Lower lobe of right lung (tissue), 2 donors: ENCODE measurements at places on chromosomes 11 and 22.
A peak's percentile ranks its signal among the peaks of the same experiment; 100 is the strongest.

- no peak for DNase-seq
- no peaks in the 10 kb centered on the region for H3K27me3 ChIP-seq
- H3K4me3 ChIP-seq, result no peak overlapping the region
Observed at GRCh38 chr11:116328391-116328790, 444.4 kb downstream of the BUD13 start.

DNA sequence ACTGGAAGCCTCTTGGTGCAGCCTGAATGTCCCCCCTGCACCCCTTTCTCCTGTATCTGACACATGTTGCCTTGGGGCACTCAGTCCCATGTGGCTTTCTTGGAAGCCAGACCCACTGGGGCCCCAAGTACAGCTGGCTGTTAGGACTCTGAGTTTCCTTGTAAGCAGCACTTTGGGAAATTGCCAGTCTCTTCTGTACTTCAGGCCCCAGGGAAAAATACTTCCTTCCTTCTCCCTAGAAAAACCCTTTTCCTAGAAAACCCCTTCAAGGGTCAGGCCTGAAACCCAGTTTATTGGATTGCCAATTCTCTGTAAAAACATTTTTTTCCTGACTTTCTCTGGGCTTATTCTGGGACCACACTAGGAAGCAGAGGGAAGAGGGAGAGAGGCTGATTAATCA lies 360.3 kb downstream of the TENM4 start:
- no peak for DNase-seq
- no peak overlapping the region for H3K27ac ChIP-seq
- H3K4me3 ChIP-seq, result no peak overlapping the region
- H3K36me3 ChIP-seq, result no peaks in the 10 kb centered on the region

DNA sequence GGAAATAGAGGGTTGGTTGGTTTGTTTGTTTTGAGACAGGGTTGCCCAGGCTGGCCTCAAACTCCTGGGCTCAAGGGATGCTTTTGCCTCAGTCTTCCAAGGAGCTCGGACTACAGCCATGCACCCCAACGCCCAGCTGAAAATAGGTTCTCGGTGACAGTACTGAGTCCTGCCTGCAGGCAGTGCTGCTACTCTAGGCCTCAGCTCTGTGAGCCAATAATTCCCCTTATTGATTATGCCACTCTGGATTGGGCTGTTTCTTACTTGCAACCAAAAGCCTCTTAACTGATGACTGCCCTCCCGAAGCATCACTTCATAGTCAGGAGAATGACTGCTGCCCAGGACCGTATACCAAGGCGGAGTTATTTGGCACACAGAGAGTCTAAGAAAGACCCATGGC lies 1.2 kb upstream of the C11orf16 start:
- no peak for DNase-seq
- no peak overlapping the region for H3K4me3 ChIP-seq
- no peaks in the 10 kb centered on the region for H3K27me3 ChIP-seq
- no peaks in the 10 kb centered on the region for H3K36me3 ChIP-seq

DNA sequence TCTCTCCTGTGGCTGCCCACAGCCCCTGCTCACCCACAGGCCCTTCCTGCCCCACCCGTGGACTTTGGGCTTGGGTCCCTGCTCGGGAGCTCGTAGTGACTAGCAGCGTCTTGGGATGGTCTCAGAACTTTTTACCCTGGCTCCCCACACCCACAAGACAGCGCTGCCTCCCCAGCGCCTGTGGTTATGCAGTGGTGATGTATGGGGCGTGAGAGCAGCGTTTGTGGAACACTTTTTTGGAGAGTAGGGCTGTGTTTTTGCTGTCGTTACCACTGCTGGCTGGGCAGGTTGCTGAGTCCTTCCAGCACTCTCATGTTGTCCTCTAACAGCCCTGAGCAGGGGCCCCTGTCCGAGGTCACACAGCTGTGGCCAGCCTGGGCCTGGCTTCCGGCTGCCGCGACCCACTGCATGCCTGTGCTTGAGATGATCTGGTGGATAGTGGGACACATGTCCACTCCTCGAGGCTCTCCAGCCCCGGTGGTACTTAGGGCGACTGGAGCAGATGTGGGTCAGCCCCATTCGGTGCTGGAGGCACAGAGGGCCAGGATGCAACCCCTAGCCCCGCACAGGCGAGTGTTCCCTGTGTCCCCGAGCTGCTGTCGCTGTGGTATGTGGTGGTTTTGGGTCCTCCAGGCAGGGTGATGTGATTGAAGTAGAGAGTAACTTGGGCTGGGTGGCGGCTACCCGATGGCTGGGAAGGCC lies 7.1 kb upstream of the GRAMD4 start:
- H3K27me3 ChIP-seq, result no peaks in the 10 kb centered on the region
- peak overlapping the region; percentile 38 for H3K4me3 ChIP-seq
- peak overlapping the region; percentile 53 for H3K27ac ChIP-seq
- DNase-seq, result peak; percentile 48

DNA sequence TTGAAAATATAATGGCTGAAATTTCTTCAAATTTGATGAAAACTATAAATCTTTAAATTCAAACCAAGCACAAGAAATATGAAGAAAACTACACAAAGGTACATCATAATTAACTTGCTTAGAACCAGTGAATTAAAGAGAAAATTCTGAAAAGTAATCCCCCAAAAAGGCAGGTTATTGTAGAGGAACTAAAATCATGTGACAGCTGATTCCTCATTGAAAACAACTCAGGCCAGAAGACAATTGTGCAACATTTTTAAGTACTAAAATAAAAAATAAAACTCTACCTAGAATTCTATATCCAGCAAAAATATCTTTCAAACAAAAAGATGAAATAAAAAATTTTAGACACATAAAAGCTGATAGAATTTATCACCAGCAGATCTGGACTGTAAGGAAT lies 90.3 kb downstream of the SOX6 start:
- no peak overlapping the region for H3K27ac ChIP-seq
- no peaks in the 10 kb centered on the region for H3K27me3 ChIP-seq
- H3K4me3 ChIP-seq, result no peak overlapping the region
- H3K4me1 ChIP-seq, result no peaks in the 10 kb centered on the region

GRCh38 chr11:86395061-86395551 lies 20.4 kb downstream of the CCDC81 start:
- no peaks in the 10 kb centered on the region for H3K27me3 ChIP-seq
- H3K27ac ChIP-seq, result no peak overlapping the region
- no peak for DNase-seq
- no peak overlapping the region for H3K4me3 ChIP-seq

GRCh38 chr11:824942-825341 lies 2.8 kb upstream of the CRACR2B start:
- no peak overlapping the region for H3K4me3 ChIP-seq
- H3K27ac ChIP-seq, result peak overlapping the region; percentile 86
- no peaks in the 10 kb centered on the region for H3K27me3 ChIP-seq
- peaks cover 70% of the 10 kb centered on the region for H3K4me1 ChIP-seq

DNA sequence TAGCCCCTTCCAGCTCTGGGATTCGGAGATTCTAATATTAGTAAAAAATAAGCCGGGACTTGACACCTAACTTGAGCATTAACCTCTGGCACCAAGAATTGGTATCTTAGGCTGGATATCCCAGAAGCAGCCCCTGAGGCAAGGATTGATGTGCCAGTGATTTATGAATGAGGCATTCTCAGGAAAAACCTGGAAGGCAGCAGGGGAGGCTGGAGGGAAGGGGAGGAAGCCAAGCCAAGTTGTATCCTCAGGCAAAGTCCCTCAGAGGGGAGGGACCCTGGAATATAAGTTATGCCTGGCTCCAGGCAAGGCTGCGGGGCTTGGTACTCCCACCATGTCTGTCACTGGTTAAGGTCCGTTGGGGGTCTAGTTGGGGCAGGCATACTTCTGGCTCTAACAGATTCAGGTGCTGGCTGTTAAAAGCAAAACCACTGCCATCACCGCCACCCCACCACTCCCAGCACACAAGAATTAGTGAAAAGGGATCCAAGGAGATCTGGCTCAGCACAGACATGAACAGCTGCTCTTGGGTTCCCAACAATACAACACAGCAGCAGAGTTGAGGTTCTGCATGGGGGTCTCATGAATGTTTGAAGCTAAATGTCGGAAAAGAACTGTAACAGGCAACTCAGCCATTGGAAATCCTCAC lies 29.8 kb downstream of the LMO2 start:
- no peak overlapping the region for H3K27ac ChIP-seq
- DNase-seq, result no peak
- H3K36me3 ChIP-seq, result peaks cover 41% of the 10 kb centered on the region
- peaks cover 24% of the 10 kb centered on the region for H3K4me1 ChIP-seq
- H3K4me3 ChIP-seq, result no peak overlapping the region

GRCh38 chr11:2529173-2529572 lies 84.4 kb downstream of the KCNQ1 start:
- no peak overlapping the region for H3K27ac ChIP-seq
- H3K4me1 ChIP-seq, result peaks cover 31% of the 10 kb centered on the region
- no peaks in the 10 kb centered on the region for H3K36me3 ChIP-seq
- DNase-seq, result peak; percentile 22

- peaks cover 49% of the 10 kb centered on the region for H3K4me1 ChIP-seq
- H3K36me3 ChIP-seq, result no peaks in the 10 kb centered on the region
- DNase-seq, result peak; percentile 79
Observed at GRCh38 chr11:75554258-75555022, 7.6 kb upstream of the SERPINH1 start.

DNA sequence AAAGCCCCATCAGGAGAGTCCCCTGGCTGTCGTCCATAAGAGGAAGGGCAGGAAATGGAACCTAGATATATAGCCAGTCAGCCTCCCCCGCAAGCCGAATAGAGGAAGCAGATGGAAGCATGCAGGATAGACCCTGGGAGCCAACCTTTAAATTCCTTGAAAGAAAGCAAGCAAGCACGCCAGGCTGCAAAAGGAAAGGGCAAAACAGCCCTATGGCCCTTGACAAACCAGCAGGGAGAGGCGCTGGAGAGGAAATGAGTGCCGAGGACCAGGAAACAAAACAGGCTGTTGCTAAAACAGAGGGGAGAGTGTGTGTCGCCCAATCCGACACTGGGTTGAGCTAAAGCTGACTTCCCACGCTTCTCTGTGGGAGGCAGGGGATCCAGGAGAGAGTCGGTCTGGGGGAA lies 203.5 kb upstream of the MTNR1B start:
- H3K27ac ChIP-seq, result peak overlapping the region; percentile 46
- H3K36me3 ChIP-seq, result no peaks in the 10 kb centered on the region
- no peaks in the 10 kb centered on the region for H3K4me1 ChIP-seq

DNA sequence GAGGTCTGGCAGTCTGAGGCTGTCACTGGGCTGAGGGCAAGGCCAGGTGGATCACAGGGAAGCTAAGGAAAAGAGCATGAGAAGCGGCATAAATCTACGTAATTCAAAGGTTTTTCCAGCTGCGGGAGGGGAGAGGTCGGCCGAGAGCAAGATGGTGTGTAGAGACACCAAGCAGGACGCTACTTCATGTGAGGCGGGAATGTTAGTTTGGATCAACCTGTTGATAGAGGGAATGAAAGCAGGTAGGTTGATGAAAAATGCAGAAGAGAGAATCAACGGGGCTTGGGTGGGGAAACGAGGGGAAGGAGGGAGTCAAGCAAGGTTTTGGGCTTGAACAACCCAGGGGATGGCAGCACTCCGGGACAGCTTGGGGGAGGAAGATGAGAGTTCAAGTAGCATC lies 2.9 kb downstream of the B3GNT6 start:
- H3K27ac ChIP-seq, result no peak overlapping the region
- H3K4me3 ChIP-seq, result no peak overlapping the region
- no peak for DNase-seq
- peaks cover 43% of the 10 kb centered on the region for H3K27me3 ChIP-seq

- no peaks in the 10 kb centered on the region for H3K4me1 ChIP-seq
- no peak overlapping the region for H3K4me3 ChIP-seq
- no peak for DNase-seq
- no peaks in the 10 kb centered on the region for H3K36me3 ChIP-seq
- H3K27me3 ChIP-seq, result no peaks in the 10 kb centered on the region
Observed at GRCh38 chr11:109728056-109728455, 306.1 kb downstream of the C11orf87 start.
